A549 treated with CORT108297 at 1 μM for 4 hours (cell line): ENCODE measurements at places on chromosomes 11 and 22. TPM values are rescaled to one million over a fixed set of nuclear protein-coding genes. Genes with fewer than 3 reads are reported as not detected.

IGF2 gene
- 1.5 to 2.9 TPM (median 2.8 TPM) in 5 replicates for total RNA-seq

MOV10L1 gene
- not detected in 5 replicates for total RNA-seq

PEX16 gene
- total RNA-seq: 13.3 to 21.0 TPM (median 19.4 TPM) in 5 replicates

TUB gene
- total RNA-seq: 5.4 to 8.4 TPM (median 7.6 TPM) in 5 replicates

C11orf16 gene
- not detected in 5 replicates for total RNA-seq

OR2D2 gene
- total RNA-seq: not detected in 5 replicates

RPS3 gene
- 3,282 to 4,477 TPM (median 3,376 TPM) in 5 replicates for total RNA-seq
